Stimulated activated CD4-positive, alpha-beta T cell treated with anti-CD3 and anti-CD28 coated beads, TNF-alpha, amount 100 ng/mL, for 24 hours (primary cell): ENCODE measurements at places on chromosomes 4 and X.

DNA sequence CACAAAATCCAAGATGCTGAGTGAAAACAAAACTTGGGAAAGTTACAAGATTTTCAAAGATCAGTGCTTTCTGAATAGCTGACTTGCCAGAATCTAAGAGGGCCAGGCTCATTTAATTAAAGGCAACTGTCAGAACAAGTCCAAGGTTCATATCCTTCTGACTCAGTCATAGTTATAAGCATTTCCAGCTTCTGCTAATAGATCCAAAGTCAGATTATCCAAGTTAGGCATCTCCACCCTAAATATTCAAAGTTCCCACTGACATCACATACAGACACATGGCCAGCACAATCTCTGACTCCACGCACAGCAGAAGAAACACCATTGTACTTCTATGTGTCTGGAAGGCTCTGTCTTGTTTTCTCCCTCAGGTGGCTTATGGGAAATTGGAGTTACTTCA lies 41.8 kb downstream of the GASK1B start:
- DNase-seq, result no peak

GRCh38 chr4:48851651-48852050 lies 20.8 kb downstream of the OCIAD1 start:
- DNase-seq, result no peak

DNA sequence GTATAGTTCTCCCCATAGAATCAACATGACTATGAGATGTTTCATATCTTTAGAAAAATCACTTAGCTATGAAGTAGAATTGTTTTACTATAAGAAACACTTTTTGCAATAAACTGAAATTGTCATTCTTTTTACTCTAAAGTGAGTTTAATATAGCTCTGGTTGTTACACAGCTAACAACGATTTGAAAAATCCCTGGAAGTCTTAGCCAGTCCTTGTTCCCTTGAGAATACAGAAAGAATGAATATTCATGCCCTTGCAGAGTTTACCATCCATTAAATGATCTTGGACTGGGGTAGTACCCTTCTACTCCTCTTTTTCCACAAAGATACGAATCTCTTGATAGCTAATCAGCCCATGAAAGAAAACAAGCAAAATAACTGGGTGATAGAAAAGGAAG lies 141.8 kb downstream of the JADE1 start:
- no peak for DNase-seq

DNA sequence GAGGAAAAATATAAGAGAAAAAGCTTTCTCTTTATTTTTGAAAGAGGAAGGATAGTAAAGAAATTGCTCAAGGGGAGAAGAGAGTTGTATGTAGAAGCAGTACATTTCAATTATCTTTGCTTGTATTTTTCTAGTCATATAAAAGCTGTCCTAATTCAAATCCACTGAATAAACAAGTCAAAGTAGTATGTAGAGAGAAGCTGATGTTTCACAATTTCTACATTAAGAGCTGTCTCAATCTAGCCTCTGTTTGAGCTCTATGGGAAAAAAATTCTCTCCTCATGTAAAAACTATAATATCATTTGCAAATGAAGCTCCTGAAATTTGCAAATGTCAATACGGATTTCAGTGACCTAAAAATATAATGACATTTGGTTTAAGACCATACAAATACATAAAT lies 52.6 kb downstream of the CHM start:
- no peak for DNase-seq

DNA sequence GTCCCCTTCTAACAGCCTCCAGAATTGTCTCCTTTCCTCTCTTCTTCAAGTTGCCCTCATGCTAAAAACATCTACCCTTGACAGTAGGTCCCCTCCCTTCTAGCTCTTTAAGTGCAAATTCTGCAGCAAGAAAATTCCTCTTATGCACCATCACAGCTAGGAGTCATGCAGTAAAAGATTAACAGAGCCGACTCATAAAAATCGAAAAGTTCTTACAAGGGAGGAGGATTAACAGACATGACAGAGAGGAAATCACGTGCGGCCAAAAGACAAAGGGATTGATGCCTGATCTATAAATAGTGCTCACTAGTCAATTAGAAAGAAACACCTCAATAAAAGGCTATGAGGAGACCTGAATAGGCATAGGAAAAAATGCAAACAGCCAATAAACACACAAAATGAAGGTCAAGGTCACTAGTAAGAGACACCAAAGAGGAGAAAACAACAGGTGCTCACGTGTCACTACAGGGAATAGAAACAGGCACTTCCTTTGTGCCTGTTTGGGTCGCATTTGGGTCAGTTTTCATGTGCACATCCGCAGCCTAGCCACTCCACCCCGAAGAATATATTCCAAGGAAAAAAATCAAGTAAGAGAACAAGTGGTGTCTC lies 3.4 kb downstream of the RNF212 start:
- DNase-seq, result no peak

GRCh38 chrX:29044423-29045184 lies 457.4 kb downstream of the IL1RAPL1 start:
- DNase-seq, result no peak

DNA sequence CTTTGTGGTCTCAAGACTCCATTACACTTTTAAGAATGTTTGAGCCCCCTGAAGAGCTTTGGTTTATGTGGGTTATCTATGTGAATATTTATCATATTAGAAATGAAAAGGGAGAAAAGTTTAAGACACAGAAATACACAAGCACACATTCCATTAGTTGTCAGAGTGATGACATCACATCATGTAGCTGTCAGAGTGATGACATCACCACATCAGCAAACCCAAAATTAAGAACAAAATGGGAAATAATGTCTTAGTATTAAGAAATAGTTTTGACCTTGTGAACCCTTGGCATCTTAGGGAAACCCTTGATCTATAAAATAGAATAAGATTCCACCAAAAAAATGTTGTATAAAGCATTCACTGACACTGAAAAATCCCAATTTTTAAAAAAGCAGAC lies 195.9 kb downstream of the TSPAN5 start:
- no peak for DNase-seq
